ENCODE measurements at places on chromosomes 16 and 17.

DNA sequence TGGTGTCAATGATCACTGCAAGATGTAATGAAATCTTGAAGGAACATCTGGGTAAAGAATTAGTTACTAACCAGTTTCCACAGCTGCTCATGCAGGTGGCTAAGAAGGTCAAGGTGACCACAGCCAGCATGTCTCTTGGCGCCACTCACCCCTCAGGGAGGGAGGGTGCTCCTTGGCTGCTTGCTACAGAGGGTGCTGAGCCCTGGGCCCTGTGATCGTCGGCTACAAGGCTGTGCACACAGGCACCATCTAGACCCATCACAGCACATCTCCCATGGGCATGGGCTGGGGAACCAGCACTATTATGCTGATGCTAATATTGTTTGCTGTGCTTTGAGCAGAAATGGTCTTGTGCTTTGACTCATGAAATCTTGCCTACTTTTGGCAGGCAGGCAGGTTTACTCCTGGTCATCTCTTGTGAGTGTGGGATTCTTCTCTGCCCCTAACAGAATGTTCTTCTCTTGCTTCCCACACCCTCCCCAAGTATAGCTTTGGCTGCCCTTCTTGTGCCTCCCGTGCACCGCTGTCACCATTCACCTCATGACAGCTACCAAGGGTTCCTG lies 36.4 kb downstream of the TXNDC11 start:
- no peak for DNase-seq

- DNase-seq: no peak
Measured at GRCh38 chr17:78010759-78011158, 52.3 kb downstream of the TNRC6C start.

- DNase-seq: no peak
Measured at GRCh38 chr16:65944361-65944760, 422.1 kb upstream of the CDH5 start.

DNA sequence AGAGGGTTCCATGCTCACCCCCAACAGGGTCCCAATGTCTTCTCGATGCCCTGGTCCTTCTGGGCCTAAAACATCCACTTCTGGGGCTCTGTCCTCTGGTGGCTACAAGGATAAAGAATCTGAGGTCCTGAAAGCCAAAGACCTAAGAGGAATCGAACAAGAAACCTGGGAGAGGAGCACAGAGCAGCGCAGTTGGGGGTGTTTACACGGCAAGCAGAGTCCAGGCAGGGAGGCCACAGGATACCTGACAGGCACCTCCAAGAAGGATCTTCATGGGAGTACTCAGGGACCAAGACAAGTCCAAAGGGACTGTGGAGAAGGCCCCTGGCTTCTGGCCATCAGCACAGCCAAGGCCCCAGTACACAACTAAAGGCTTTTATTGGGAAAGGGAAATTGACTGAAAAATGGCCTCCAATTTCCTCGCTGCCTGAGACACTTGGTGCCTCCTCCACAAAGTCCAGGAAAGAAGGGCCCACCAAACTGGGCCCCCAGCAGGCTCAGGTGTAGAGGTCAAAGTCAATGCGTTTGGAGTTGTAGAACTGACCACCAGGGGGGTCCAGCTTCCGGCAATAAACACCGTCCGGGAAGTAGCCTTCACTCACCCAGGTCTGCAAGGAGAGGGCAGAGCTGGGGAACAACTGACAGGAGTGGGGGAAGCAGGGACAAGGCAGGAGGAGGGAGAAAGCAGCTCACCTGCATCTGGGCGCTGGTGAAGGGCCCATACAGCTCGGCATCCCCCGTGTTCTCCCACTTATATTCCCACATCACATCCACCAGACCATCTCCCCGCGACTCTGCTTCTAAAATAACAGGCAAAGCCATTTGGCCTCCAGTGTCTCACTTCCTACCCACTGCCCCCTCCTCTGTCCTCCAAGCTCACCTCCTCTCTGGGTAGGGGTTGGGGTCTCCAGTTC lies 2.4 kb downstream of the CD2BP2 start:
- no peak for DNase-seq

DNA sequence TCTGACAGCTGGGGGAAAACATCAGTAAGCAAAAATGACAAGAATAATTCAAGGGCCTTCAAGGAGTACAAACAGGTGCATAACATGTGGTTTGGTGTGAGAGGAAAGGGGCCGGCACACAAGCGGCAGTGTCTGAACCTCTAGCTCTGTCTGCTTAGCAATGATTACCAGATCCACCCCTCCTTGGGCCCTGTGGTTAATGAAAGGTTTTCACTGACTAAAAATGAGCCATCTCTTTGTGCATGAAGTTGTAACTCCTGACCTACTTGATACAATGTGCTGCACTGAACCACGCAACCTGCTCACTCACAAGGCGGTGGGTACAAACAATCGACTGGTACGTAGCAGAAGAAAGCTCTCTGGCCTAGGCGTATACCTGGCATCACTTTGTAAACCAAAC lies 15.1 kb downstream of the FAM117A start:
- no peak for DNase-seq

- no peak for DNase-seq
Measured at GRCh38 chr17:65677932-65678331, 116.5 kb upstream of the AXIN2 start.

DNA sequence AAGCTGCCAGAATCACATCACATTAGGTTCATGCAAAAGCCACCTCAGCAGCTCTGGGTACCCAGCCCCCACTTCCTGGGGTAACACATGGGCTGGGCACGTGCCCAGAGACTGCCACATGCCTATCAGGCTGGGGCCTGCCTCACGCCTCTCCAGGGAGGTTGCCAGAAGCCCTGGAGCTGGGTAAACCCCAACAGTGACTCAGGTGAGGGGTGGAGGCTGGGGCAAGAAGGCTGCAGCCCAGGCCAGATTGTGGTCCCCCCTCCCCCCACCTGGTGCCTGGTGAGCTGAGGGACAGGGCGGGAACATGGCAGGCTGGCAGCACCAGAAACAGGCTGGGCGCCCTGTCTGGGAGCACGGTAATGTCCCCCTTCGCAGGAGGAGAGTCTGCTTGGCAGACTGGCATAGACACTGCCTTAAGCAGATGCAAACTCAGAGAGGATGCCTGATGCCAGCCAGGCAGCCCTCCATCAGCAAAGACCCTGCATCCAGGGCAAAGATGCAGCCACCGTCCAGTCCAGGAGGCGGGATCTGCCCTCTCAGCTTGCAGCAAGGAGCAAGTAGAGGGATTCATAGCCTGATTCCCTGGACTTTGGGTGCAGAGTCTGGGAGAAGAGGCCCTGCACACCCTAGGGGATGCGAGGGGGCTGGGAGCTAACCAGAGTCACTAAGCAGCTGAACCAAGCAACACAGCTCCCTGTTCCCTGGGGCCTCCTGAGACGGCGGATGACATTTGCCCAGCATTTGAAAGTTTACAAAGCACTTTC lies 28.8 kb downstream of the NGFR start:
- peak; percentile 98 for DNase-seq

DNA sequence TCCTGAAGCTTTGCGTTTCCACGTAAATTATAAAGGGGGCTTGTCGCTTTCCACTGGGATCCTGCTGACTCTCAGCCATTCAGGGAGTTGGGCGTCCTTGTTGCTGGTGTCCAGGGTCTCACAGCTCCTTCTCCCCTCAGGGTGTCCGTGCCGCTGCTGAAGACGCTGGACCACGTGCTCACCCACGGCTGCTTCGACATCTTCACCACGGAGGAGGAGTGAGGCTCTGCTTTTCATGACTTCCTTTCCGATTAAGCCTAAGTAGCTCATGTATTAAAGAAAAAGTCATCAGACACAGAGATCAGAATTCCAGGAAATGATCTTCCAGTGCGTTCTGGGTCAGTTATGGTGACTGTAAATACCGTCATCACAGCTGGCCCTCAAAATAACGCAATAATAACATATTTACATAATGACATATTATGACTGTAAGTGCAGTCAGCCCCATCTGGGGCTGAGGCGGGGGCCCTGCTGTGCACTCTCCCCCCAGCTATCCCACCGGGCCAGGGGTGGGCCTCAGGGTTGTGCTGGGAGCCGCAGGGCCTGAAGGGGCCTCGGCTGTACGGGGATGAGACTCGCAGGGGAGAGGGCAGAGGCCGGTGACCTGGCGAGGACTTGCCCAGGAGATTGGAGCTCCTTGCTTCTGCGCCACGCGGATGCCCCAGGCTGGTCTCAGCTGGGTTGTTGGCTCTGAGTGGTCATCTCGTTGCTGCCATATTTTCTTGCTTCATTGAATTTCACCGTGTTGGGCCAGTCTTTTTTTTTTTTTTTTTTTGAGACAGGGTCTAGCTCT lies 92.9 kb upstream of the ZNF750 start:
- peak; percentile 50 for DNase-seq

DNA sequence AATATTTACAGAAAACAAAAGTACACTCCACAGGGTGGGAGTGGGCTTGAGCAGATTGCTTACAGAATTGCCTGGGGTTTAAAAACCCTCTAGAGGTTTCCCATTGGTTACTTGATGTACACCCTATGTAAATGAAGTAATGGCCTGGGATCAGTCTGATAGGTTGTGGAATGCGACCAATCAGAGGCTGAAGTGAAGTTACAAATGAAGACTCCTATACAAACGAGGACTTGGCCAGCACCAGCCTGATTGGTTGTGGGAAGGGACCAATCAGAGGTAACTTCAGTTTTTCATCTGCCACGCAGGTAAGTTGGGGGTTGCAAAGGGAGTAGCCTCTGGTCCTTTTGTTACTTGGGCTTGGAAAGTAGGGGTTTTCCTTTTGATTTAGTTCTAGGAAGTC lies 8.8 kb downstream of the EEF2K start:
- no peak for DNase-seq

DNA sequence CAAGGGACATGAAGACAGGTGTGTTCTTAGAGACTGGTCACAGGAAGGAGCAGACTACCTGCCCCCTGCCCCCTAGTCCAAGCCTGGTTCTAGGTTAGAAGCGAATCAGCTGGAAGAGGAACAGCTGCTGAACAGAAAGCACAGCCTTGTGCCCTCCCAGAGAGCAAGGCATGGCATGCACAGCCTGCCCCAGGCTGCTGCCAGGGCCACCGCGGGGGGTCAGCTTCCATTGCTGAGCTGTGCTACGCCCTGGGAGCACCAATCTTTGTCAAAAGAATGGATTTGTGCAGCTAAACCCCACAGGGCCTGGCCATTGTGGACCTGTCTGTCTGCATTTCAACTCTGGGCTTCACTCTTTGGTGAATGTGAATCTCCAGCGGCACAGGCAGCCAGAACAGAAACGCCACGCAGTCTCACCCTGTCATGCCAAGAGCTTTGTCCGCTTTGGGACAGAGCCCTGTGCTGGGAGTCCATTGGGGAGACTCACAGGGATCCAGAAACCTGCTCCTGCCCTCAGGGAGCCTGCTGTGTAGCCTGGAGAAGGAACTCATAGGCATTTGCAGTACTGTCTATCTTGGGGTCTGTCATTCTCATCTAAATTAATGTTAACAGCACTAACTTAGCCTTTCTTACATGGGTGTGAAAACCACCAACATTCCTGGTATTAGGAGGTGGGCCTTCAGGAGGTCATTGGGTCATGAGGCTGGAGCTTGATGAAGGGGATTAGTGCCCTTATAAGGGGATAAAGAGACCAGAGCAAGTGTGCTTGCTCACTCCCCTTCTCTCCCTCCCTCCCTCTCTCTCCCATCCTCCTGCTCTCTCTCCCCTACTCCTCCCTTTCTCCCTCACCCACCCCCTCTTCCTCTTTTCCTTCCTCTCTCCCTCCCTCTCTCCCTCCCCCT lies 25.6 kb upstream of the CDRT4 start:
- DNase-seq: no peak

DNA sequence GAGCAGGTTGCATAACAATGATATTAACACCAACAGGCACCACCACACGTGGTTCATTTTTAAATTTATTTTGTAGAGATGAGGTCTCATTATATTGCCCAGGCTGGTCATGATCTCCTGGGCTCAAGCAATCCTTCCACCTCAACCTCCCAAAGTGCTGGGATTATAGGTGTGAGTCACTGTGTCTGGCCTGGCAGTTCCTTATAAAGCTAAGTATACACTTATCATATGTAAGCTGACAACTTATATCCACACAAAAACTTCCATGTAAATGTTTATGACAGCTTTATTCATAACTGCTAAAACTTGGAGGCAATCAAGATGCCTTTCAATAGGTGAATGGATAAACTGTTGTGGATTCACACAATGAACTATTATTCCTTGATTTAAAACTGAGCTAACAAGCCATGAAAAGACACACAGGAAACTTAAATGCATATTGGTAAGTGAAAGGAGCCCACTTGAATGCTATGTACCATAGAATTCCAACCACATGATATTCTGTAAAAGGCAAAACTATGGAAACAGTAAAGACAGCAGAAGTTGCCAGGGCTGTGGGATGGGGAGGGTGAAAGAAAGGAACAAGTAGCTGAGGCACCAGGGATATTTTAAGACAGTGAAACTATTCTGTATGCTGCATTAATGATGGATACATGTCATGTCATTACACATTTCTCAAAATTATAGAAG lies 156.5 kb upstream of the KCNJ18 start:
- no peak for DNase-seq

DNA sequence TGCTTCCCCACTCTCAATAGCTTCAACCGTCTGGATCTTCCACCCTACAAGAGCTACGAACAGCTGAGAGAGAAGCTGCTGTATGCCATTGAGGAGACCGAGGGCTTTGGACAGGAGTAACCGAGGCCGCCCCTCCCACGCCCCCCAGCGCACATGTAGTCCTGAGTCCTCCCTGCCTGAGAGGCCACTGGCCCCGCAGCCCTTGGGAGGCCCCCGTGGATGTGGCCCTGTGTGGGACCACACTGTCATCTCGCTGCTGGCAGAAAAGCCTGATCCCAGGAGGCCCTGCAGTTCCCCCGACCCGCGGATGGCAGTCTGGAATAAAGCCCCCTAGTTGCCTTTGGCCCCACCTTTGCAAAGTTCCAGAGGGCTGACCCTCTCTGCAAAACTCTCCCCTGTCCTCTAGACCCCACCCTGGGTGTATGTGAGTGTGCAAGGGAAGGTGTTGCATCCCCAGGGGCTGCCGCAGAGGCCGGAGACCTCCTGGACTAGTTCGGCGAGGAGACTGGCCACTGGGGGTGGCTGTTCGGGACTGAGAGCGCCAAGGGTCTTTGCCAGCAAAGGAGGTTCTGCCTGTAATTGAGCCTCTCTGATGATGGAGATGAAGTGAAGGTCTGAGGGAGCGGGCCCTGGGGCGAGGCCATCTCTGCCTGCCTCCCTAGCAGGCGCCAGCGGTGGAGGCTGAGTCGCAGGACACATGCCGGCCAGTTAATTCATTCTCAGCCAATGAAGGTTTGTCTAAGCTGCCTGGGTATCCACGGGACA lies 11.1 kb upstream of the CLEC18A start:
- DNase-seq: no peak

GRCh38 chr17:77426676-77427386 lies 286.1 kb downstream of the SEC14L1 start:
- no peak for DNase-seq

DNA sequence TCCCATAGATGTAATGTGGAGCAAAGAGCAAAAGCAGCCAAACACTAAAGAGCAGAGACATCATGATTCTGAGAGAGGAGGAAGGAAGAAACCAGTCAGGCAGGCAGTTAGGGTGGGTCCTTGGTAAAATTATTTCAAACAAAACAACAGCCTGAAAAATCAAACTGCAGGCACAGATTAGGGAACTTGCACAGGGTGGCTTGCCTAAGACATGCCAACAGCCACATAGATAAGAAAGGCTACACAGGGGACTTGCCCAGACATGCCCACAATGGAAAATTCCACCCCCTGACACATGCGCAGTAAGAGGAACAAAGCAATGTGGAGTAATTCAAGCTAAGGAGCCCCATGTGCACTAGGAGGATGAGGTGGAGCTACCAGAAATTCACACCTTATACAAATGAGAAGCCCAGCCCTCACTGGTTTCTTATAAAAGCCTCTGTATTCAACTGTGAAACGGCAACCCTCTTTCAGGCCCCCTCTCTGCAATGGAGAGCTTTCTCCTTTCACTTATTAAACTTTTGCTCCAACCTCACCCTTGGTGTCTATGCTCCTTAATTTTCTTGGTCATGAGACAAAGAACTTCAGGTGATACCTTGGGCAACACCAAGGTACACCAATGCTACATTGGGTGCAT lies 7.3 kb upstream of the GAS7 start:
- no peak for DNase-seq

Measured in RWPE2 (cell line).